Activated naive CD8-positive, alpha-beta T cell treated with anti-CD3 and anti-CD28 coated beads, Interleukin-2, amount 50 U/mL, for 16 hours (primary cell): ENCODE measurements at places on chromosomes 6 and 20.

GRCh38 chr20:51419231-51419630 lies 123.3 kb downstream of the NFATC2 start:
- no peak for DNase-seq

DNA sequence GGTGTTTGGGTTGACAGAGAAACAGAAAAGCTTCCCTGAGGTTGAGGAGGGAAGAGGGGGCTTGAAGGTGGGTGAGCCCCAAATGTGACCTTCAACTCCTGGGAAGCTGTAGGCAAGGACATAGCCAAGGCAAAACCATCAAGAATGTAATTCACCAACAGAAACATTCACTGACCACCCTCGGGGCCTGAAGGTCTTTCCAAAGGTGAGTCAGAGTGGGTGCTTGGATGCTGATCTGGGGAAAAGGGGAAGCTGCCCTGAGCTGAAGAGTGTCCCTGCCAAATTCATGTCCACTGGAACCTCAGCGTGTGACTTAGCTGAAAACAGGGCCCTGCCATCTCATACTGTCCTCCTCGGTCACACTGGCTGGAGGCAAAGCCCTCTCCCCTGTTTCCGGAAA lies 234.2 kb upstream of the SULF2 start:
- no peak for DNase-seq

DNA sequence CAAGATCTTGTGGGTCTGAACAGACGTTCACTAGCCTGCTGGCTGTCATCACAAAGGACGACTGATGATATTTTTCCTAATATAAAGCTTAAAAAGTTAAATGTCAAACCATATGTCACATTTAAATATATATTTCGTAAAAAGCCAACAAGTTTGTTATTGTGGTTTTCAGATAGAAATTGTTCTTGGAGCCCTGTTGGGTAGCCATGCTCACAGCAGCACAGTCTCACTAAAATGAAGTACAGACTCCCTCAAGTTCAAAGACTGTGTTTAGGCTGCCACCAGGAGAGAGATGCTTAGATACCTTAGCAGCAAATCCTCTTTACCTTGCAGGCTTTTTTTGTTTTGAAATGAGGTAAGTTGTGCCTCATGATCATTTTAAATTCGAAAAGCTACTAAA lies 17.8 kb downstream of the EEF1E1 start:
- no peak for DNase-seq

DNA sequence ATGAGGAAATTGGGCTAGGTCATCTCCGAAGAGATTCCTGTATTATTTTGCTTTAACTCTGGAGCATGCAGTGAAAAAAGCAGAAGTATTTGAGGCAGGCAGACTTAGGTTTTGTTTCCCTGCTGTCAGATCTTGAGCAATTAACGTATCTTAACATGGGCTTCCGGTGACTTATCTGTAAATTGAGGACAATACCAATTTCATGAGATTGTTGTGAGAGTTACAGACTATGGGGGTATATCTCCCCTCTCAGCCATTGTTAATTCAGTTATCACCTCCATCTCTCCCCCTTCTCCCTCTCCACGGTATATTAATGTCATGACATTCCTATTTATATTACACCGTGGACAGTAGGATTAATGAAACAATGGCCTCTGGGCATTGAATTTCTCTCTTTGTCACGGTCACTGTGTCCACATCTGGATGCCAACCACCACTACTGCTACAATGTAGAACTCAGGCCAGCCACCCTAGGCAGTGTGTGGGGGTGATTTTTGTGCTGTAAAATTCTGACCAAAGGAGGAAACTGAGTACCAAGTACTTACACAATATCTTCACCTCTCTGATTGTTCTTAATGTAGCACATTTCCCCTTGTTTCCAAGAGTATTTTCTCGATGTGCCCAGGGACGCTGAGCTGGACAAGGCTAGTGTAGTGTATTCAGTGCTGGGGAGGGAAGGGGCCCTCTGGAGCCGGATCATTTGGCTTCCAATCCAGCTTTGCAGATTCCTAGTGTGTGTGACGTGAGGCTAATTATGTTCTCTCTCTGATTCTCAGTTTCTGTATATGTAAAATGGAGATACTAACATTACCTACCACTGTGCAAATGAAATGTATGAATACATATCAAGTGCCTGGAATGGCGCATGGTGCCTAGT lies 77.2 kb downstream of the GCNT2 start:
- DNase-seq, result no peak

GRCh38 chr20:43564455-43564854 lies 5.6 kb downstream of the SGK2 start:
- no peak for DNase-seq

DNA sequence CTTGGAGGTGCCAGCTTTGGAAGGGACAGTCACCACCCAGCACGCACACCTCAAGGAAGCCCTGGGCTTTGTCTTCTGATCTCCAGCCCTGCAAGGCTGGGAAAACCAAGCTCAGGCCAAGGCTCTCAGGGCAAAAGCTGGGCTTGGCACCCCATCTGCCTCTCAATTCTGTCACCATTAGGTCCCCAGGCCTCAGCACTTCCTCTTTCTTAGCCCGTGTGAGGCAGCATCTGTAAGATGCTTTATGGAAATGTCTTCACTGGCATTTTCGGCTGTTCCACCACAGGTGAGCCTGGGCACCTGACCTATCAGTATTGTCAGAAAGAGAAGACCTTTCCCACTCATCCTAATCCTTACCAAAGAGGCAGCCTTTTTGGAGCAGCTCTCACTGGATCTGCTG lies 24.6 kb downstream of the GMEB2 start:
- DNase-seq, result no peak

- no peak for DNase-seq
These were observed 372.2 kb downstream of the NRN1 start for GRCh38 chr6:5634525-5634924.

- no peak for DNase-seq
These were observed 1274.2 kb upstream of the GJE1 start for GRCh38 chr6:140858381-140858971.

DNA sequence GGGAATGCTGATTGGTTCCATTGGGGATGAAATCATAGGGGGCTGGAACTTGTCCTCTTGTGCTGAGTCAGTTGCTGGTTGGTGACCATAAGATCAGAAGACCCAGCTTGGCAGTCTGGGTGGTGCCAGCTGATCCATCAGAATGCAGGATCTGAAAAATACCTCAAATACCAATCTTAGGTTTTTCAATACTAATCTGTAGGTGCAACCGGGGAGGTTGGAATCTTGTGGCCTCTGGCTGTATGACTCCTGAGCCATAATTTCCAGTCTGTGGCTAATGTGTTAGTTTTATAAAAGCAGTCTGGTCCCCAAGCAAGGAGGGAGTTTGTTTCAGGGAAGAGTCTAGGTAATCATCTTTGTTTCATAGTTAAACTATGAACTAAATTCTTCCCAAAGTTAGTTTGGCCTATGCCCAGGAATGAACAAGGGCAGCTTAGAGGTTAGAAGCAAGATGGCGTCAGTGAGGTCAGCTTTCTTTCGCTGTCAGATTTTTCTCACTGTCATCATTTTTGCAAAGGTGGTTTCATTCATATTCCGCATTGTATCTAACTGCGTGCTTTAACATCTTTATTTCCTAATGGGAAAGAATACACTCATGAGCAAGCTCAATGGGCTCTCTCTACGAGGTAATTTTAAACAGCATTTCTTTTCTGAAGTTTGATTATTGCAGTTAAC lies 2.0 kb downstream of the ARMH2 start:
- DNase-seq, result no peak

GRCh38 chr6:166418691-166419143 lies 36.0 kb upstream of the MPC1 start:
- no peak for DNase-seq
